ENCODE measurements at places on chromosomes 5 and 9.

DNA sequence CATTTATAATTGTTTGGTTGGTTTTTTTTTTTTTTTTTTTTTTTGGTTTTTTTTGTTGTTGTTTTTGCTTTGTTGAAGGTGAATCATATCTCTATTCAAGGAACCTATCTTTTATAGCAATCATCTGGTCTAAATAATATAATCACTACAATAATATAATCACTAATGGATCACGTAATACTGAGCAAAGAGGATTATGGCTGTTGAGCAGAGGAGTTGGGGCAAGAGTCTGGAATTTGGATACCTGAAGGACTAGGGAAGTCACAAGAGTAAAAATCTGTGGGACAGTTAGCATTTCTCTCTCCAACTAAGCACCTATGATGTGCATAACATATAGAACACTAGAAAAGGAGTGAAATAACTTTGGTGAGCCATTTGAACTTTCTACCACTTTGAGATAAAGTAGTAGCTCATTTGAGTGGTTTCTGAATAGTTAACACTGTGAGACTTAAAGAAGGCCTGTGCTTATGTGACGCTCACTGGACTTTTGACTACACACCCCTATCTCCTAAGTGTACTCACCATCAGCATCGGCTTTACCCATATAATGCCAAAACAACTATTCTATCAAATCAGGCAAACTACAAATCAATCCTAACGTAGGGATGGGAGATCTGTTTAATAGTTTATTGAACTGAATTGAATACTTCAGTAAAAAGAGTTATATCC is 564.9 kb upstream of the TUSC1 start:
- no peak for DNase-seq

DNA sequence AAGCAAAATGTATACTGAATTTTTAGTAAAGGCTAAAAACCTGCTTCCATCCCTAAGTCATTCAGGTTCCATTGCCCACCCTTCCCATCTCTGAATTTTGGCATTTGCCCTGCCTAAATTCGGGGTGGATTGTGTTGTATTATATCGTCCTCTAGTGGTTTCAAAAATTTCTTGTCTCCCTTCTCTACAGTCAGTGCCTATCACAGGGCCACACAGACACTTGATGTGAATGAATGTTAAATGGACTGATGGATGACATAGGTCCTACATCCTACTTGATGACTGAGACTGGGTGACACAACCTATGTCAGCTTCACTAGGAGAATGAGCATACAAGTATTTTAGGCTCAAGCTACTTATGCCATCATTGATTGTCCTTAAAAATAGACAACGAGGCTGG is 45.6 kb upstream of the SLC30A5 start:
- DNase-seq = no peak

DNA sequence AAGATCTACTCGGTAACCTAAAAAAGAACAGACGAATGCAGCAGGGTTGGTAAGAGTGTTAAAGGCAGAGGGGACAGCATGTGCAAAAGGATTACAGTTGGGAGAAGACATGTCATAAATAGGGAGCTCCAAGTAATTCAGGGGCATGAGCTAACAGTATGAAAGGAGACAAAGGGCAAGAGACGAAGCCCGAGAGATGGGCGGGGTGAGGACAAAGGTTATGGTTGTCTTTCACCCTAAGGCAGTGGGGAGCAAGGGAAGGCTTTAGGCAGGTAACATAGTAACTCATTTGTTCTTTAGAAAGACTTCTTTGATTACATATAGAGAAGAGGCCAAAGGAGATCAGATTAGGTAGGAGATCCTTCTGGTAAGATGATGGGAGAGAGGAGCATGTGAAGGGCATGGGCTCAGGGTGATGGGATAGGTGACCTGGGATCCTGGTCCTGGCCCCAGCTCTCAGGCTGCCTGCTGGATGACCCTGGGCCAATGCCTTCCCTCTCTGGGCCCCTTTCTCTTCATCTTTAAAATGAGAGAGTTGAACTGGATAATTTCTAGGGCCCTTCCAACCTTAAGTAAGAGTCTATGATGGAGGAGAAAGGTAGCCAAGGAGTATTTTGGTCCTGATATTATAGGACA is 19.5 kb downstream of the MORN5 start:
- DNase-seq = no peak

- no peak for DNase-seq
These were observed 12.8 kb upstream of the NRARP start for GRCh38 chr9:137314561-137315560.

DNA sequence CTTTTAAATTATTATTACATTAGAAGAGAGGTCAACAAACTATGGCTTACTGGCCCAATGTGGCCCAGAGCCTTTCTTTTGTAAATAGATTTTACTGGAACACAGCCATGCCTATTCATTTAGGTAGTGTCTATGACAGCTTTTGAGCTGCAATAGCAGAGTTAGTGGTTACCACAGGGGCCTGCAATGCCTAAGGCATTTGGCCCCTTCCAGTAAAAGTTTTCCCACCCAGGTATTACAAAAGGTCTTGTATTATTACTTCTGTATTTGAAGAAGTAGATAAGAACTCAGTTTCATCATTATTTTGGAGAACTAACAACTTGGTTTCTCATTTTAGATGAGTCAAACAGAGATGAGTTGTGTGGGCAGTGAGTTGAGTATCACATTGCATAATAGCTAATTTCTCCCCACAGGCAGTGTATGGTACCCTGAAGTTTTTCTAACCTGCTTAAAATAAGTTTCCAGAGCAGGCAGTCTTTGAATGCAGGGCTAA is 9.5 kb downstream of the MTRR start:
- no peak for DNase-seq

- no peak for DNase-seq
These were observed 17.9 kb upstream of the CDC42SE2 start for GRCh38 chr5:131245948-131246347.

GRCh38 chr5:147481874-147482705 is 27.8 kb downstream of the DPYSL3 start:
- DNase-seq = no peak

DNA sequence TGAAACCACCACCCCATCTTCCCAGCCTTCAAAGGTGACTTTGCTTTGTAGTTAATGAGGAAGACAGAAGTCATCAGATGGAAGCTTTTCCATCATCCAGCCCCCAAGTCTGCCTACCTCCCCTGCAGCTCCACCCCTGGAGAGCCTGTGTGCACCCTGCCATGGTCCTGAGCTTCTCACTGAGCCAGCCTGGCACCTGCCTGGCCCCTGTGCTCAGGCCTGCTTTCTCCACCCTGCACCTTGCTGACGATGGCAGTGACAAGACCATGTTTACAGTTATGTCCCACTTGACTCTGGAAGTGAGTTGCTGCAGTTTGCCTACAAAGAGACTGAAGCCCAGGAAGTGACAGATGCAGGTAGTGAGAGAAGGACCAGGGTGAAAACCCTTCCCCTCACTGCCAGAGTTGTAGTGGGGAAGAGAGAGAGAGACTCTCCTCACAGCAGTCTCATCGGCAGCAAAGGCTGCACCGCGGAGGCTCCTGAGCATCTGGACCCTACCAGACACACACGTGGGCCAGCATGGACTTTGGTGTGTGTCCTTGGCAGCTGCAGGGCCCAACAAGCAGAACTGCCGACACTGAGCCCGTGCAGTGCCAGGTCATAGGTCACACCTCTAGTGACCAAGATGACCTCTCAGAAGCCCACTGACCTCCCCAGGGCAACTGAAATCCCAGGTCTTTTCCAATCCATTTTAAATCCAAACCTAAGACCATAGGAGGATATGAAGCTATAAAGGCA is 107.1 kb downstream of the CACNA1B start:
- DNase-seq = no peak

GRCh38 chr5:36457511-36458270 is 148.7 kb upstream of the SLC1A3 start:
- DNase-seq = no peak

GRCh38 chr5:2207416-2208238 is 324.9 kb upstream of the IRX4 start:
- no peak for DNase-seq

DNA sequence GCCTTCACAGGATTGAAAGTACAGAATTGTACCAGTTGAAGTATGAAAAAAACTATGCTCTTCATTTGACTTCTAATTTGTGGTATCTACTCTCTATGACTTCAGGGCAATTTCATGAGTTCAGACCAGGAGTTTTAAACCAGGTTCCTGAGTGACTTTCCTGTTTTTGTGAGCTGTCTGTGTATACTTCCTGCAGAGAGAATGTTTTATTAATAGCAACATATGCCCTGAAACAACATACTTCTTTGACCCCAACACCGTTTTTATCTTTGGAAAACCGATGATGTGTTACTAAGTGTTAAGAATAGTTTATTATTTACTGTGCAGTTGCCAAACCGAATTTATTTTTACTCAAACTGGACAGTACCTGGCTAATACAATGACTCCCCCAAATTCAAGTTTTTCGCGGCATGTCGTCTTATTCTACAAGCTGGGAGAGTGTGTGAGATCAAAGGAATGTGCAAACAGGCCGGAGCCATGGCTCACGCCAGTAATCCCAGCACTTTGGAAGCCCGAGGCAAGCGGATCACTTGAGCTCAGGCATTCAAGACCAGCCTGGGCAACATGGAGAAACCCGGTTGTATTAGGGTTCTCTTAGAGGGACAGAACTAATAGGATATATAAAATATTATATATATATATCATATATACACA is 58.7 kb upstream of the ERBIN start:
- no peak for DNase-seq

GRCh38 chr5:91312698-91313097 is 70.4 kb downstream of the ARRDC3 start:
- no peak for DNase-seq

DNA sequence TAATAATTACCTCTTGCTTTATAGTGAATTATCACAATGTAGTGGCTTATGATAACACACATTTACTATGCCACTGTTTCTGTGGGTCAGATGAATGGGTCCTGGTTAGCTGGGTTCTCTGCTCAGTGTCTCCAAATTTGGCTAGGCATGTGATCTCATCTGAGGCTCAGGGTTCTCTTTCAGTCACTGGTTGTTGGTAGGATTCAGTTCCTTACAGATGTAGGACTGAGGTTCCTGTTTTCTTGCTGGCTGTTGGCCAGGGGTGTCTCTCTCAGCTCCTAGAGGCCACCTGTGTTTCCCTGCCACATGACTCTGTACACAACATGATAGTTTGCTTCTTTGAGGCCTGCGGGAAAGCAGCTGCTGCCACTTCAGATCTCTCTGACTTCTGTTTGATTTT is 7.1 kb downstream of the NFX1 start:
- no peak for DNase-seq

GRCh38 chr9:69174616-69175463 is 763 bp downstream of the TJP2 start:
- no peak for DNase-seq

- DNase-seq = no peak
These were observed 288.4 kb downstream of the CAAP1 start for GRCh38 chr9:26604076-26604662.

GRCh38 chr9:137380171-137380570 is 42.8 kb downstream of the EXD3 start:
- no peak for DNase-seq

- no peak for DNase-seq
These were observed 99.1 kb downstream of the SNX18 start for GRCh38 chr5:54616518-54617220.

DNA sequence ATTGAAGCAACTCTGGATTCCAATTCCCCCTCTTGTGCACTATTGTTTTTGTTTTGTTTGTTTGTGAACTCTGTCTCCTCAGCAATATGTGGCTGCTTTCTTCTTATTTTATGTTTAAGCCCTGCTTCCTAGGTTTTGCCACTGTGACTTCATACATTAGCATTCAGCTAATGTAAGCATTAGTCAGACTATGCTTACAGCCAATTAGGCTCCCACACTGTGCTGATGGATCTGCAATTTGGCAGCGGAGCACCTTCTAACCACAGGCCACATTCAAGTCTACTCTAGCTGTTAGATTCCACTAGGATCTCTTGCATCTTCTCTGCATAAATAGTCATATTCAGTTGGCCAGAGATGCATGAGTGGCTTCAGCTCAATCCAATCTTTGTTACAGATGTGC is 9.6 kb upstream of the BICD2 start:
- no peak for DNase-seq

DNA sequence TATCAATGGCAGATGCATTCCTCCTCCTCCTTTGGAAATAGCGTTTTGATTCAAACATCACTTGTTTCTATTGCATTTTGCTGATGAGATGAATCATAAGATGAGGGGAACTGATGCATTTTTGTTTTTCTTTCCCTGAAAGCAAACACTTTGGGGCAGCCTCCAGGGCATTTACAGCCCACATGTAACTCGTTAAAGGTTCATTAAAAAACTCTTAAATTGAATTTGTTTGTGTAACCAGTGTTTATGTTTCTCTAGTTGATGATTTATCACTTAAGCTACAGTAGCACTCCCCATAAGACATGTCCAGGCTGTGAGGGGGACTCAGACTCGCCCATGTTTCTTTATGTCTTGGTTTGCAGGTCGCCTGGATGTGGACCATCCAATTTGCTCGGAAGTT is 246.1 kb upstream of the ANKH start:
- DNase-seq = no peak

DNA sequence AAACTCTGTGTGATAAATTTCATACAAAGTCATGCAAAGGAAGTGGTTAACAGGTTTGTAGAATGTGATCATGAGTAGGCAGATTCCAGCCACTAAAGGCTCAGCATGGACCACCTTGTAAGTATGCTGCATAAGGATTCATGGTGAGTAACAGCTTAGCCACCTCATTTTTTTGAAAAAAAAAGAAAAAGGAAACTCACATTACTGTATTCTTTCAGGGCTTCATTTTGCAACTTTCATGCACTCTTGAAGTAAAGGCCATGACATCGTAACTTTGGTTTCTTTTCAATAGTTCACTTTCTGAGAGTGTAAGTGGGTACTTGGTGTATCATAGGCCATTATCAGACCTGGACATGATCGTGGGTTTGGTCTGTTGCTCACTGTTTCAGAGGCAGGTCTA is 175.1 kb downstream of the PCSK1 start:
- DNase-seq = no peak

DNA sequence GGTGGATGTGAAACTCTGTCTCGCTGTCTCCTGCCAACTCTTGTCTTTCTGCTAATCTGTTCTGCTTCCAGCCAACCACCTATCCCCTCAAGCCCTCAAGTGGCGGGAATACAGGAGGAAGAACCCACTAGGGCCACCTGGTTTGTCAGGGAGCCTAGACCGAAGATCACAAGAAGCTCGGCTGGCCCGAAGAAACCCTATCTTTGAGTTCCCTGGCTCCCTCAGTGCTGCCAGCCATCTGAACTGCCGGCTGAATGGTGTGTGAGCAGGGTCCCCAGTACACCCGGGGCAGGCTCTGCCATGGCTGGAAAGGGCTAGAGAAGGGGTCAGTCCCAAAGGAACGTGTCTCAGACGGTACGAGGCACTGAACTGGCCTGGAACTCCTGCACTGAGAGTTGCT is 49.2 kb upstream of the TESK1 start:
- DNase-seq = no peak
